ENCODE measurements at places on chromosomes 1 and 21. TPM values are rescaled to one million over a fixed set of nuclear protein-coding genes. Genes with fewer than 3 reads are reported as not detected.

POTED gene
- polyA plus RNA-seq, result not detected

DNA sequence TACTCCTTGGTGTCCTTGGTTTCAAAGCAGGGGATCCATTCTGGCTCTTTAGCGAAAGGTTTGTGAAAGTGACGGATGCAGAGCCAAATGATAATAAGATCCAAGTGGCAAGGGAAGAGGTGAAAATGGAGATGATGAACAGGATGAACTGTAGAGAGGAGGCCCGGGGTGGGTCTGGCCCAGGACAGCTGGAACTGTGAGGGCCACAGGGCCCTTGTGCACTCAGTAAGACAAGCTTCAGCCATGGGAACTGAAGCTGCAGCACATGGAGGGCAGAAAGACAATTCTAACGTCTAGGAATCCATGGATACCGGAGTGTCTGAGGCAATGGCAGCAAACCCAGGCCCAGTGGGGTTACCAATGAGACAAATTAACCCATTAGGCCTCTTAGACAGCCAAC, 4.8 kb downstream of the KCNA2 start:
- DNase-seq, result no peak

C1orf226 gene
- polyA plus RNA-seq, result 2.4 TPM

- no peak for DNase-seq
Measured at GRCh38 chr1:89547563-89548116, 23.0 kb downstream of the LRRC8B start.

GRCh38 chr1:96580920-96581319, 140.7 kb upstream of the PTBP2 start:
- DNase-seq, result no peak

DNA sequence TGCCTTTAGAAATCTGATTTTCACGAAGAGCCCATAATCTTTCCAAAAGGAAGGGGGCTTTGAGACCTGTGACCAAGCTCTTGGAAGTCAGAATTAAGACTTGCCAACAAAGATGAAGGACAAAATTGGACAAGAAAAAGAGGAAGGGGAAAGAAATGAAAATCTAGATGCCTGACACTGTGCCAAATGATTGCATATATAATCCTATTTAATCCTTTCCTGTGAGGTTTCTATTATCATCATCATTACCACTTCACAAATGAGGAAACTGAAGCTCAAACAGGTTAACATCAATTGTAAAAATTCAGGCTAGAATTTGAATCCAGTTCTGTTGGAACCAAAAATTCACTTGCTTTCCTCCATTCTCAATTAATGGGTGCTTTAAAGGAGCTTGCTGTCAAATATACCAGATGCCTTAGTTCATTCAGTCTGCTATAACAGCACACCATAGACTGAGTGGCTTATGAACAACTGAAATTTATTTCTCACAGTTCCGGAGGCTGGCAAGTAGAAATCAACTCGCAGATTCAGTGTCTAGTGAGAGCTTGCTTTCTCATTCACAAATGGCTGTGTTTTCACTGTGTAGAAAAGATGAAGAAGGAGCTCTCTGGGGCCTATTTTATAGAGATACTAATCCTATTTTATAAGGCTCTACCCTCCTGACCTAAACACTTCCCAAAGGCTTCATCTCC, 197.5 kb upstream of the ST6GALNAC5 start:
- DNase-seq, result no peak

CDC20 gene
- polyA plus RNA-seq, result 0.54 TPM

PLPPR4 gene
- polyA plus RNA-seq, result 0.29 TPM

AGMAT gene
- 0.07 TPM for polyA plus RNA-seq

PDZK1 gene
- 0.27 TPM for polyA plus RNA-seq

LRRC71 gene
- polyA plus RNA-seq, result 0.18 TPM

CD46 gene
- polyA plus RNA-seq, result 56.3 TPM

DNA sequence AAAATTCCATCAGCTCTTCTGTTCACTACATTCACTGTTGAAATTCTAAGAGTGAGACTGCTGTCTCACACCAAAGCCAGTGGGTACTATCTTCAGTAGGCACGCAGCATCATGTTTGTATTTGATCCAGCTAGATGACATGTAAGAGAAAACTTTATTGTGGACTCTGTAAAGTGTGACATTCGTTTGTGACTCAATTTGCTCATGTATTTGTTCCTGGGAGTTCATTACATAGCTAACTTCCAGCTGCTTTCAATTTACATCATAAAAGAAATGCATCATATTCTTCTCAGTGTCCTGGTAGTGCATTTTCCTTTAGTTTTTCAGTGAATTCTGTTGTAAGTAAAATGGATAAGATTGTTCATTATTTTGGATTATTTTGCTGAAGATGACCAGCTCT, 31.4 kb downstream of the CTH start:
- no peak for DNase-seq

DNA sequence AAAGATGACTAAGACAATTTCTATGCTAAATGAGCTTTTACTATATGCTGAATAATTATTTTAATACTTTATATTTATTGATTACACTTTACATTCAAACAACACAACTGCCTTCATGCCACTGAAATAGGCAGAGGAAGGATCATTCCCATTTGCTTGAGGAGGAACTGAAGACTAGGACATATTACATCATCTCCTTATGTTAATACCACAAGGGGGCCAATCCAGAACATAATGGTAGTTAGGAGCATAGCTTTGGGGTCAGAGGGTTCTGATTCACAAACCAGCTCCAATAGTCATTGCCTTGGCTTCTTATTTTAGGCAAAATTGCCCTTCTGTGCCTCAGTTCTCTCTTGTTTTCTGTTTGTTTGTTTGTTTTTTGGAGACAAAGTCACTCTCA, 306.5 kb downstream of the KCNH1 start:
- no peak for DNase-seq

DNA sequence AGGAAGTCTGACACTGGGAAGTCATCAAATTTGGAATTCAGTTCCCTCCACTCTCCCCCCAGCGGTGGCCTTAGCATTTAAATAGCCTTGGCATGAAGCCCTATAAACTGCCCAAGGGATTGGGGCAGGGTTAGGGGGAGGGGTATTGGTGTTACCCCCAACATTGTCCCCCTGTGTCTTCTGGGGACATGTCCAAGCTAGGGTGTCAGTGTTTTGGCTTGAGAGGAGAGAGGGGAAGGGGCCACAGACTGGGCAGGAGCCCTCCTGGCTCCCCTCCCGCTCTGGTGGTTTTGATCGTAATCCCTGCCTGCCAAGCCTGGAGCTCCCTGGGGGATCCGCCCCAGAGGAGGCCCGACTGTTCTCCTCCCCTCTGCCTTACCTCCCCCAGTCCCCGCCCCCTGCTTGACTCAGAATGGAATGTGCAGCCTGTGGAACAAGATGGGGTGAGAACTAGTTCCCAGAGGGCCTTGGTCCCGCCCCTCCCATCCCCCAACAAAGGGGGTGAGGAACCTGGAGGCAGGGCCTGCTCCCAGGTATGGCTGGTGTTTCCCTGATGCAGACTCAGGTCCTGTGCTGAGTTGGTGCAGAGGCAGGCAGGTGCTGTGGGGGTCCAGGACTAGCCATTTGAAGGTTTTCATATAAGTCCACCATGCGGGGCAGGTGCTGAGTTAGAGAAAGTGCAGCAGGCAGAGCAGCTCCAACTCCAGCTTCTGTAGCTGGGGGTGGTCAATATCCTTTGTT, 7.4 kb downstream of the SOX13 start:
- DNase-seq, result peak; percentile 69

DNA sequence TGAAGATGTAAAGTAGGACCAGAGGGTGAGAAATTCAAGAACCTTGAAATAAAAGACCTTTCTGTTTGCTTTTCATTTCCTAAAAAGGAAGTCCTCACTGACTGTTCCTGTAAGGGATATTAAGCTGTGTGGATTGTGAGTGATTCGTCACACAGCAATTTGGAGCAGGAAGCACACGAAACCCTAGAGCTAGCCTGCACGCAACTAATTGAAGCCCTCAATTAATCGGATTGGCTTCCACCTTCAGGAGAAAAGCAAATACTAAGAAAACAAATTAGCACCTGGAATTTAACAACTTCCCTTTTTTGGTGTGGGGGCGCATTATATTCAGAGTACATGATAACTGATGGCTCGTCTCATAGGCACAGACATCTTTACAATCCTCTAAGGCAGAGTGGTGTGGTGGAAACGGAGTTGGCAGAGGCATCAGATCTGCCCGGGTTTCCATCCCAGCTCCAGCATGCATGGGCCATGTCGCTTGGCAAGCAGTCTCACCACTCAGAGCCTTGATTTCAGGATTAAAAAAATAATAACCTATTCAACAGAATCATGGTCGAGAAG, 95.2 kb downstream of the KCNJ15 start:
- DNase-seq, result no peak

GRCh38 chr1:4668743-4669700, 14.6 kb downstream of the AJAP1 start:
- DNase-seq, result no peak

ASPM gene
- polyA plus RNA-seq, result 0.05 TPM

LCE1F gene
- polyA plus RNA-seq, result not detected

DNA sequence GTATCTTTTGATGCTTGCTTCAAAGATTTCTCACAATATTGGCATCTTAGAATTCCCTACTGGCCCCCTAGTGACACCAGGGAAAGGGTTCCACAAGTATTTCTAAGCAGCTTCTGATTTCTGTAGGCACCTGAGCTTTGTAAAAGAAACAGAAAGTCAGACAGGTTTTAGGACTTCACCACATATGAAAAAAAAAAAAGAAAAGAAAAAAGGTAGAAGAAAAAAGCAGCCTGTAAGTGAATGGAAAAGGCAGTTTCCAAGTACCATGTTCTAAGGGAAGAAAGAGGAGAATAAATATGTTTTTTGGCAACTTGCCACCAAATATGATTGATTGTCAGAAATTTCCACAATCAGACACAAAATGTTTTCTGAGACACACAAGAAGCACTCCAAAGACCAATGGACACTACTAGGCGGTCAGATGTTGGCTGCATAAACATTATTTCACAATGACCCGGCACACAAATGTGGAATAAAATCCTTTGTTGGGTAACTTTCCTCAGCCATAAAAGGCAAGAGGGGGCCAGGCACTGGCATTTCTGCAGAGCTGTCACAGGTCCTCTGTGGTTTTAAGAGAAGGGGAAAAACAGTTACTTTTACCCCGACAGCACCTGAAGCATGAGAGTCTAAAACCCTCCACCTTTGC, 12.7 kb upstream of the CPLANE2 start:
- no peak for DNase-seq

DNA sequence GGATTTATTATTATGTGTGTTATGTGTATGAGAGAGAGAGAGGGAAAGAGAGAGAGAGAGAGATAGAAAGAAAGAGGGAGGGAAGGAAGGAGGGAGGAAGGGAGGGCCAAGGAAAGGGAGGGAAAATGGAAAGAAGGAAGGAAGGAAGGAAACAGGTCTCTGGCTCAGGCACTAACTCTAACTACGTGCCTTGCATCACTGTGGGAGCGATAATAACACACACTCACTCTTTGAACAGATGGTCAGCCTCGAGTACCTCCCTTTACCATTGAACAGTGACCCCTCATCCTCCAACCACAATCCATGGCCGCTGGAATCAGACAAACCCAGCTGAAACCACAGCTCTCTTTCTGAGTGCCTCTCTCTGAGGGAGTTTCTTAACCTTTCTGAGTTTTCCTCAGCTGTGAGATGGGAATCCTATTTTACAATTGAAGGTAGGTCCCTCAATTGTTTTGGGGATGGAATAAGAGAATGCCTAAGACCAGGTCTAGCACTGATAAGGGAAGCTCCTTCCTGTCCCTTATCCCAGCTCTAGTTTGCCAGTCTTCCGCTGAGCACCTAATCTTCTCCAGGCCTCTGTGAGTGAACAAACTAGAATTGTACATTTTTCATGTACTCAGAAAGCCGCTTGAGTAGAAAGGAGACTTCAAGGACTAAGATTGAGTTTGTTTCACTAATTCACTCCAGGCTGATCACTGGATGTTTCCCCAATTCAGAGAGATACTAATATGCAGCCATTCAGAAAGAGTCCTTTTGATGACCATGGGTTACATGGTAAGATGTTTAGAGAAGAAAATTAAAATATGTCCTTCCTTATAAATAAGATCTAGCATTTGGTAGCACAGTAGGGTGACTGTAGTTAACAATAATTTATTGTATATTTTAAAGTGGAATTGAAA, 62.8 kb downstream of the IRF2BP2 start:
- no peak for DNase-seq

- peak; percentile 83 for DNase-seq
Measured at GRCh38 chr1:9494936-9495758, 44.1 kb upstream of the SLC25A33 start.

DNA sequence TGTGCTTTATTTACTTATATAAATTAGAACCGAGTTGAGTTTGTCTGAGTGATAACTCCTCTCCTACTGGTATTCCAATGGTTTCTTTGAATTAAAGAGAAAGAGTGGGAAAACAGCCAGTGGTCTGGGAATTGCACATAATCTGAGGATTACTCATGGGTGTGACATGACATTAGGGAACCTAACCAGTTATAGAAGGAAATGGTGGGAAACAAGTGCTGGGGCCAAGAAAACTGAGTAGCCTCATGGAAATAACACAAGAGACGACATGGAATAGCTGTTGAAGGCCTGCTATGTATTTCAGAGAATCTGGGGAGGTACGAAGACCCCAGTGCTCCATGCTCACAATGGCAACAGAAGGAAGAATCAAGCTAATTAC, 41.8 kb upstream of the LRRC52 start:
- no peak for DNase-seq

DNA sequence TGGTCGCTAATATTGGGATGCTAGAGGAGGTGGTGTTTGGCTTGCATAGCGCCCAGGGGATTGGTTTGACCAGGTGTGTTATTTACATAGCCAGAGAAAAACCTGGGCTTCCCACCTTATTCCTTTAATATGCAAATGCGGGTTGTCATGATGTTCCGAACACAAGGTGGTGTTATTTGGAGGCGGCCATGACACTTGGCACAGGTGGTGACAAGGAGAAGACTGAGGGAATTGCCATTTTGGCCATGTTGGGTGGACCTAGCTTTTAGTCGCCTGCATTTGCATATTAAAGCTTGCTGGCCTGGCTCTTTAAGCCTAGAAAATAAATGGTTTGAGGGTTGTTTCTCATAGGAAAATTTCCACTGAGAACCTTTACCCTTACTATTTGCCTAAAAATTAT, 490.5 kb downstream of the SIPA1L2 start:
- DNase-seq, result no peak

- DNase-seq, result no peak
Measured at GRCh38 chr1:186404454-186405051, 28.9 kb downstream of the ODR4 start.

- DNase-seq, result no peak
Measured at GRCh38 chr1:238954865-238955264, 431.5 kb upstream of the CHRM3 start.

DNA sequence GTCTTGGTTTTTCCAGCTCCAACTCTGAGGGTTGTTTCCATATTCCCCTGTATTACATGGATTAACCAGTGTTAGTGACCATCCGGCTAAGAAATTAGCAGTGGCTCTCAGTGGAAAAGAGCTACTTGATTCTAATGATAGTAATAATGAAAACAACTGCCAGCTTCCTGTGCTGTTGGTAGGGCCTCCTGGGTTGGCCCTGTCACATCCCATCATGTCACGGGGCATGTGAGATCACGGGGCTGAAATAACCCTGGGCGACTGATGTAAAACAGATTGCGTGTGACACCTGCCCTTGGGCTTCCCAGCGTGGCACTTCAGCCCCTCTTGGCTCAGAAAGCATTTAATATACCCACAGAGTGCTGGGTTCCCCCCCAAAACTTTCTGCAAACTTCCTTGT, 149.0 kb downstream of the ROR1 start:
- DNase-seq, result no peak
